ENCODE measurements at places on chromosomes 6 and 20.

DNA sequence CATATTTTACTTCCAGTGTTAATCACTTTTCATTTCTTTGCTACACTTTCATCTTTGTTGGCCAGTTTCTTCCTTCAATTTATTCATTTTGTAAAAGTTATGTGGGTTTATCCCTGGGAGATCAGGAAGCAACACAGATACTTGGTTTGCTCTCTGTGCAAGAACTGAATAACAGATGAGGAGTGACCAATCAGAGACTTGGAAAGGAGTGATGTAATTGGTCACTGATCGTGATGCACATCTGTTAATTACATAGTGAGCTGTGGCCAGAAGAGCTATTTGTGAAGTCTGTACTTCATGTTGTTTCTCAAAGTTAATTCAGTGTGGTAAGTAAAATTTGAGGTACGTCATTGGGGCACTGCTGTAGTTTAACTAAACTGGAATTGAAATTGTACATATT is 21.3 kb downstream of the ANKRD6 start:
- DNase-seq: no peak

- DNase-seq: peak; percentile 55
Measured at GRCh38 chr6:89475634-89476033, 42.7 kb downstream of the ANKRD6 start.

DNA sequence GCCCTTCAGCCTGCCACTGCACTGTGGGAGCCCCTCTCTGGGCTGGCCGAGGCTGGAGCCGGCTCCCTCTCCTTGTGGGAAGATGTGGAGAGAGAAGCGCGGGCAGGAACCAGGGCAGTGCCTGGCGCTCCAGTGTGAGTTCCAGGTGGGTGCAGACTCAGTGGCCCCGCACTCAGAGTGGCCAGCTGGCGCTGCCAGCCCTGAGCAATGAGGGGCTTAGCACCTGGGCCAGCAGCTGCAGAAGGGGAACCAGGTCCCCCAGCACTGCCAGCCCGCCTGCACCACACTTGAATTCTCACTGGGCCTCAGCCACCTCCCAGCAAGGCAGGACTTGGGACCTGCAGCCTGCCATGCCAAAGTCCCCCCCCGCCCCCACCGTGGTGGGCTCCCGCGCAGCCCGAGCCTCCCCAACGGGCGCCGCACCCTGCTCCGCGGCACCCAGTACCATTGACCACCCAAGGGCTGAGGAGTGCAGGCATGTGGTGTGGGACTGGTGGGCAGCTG is 205.9 kb downstream of the CLVS2 start:
- DNase-seq: no peak

DNA sequence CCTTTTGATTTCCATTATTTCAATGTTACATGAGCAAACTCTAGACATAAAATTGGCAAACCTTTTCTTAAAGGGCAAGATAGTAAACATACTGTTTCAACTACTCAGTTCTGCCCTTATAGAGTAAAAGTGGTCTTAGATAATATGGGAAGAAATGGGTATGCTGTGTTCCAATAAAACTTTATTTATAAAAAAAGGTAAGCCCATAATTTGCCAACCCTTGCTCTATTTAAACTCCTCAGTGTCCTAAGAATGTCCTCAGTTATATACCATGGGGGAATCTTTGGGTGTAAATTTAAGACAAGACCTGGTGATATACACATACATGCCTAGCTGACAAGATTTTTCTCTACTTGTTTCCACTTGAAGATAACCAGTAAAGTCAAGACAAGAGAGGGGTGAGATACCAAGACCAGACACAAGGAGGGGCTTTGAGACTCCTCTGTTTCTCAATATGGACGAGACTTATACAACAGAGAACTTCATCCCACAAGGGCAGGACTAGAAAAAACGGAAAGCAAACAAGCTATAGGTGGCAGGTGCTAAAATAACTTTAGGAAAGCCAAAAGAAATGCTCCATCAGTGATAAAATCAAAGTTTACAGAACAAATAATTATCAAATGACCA is 10.5 kb downstream of the SNX3 start:
- DNase-seq: no peak

GRCh38 chr6:70028926-70029325 is 162.6 kb downstream of the COL19A1 start:
- DNase-seq: no peak

GRCh38 chr6:126195625-126196236 is 144.2 kb upstream of the CENPW start:
- no peak for DNase-seq

All from NCI-H2029 (cell line).